Aorta (tissue), 5 donors: ENCODE measurements at places on chromosomes 6 and 20.

- no peak for DNase-seq
- no peaks in the 10 kb centered on the region for H3K27me3 ChIP-seq
- H3K36me3 ChIP-seq = no peaks in the 10 kb centered on the region
- H3K4me1 ChIP-seq = no peaks in the 10 kb centered on the region
- peak overlapping the region; percentile 95 for H3K27ac ChIP-seq
Measured at GRCh38 chr6:156828280-156828703, 51.1 kb downstream of the ARID1B start.

- DNase-seq = no peak
- no peak overlapping the region for H3K27ac ChIP-seq
- no peaks in the 10 kb centered on the region for H3K4me1 ChIP-seq
Measured at GRCh38 chr6:147283460-147283859, 79.2 kb downstream of the STXBP5 start.

- H3K36me3 ChIP-seq = no peaks in the 10 kb centered on the region
- H3K4me1 ChIP-seq = no peaks in the 10 kb centered on the region
- H3K4me3 ChIP-seq = no peak overlapping the region
- H3K27ac ChIP-seq = no peak overlapping the region
- no peak for DNase-seq
Measured at GRCh38 chr6:49416195-49416594, 46.9 kb downstream of the MMUT start.

DNA sequence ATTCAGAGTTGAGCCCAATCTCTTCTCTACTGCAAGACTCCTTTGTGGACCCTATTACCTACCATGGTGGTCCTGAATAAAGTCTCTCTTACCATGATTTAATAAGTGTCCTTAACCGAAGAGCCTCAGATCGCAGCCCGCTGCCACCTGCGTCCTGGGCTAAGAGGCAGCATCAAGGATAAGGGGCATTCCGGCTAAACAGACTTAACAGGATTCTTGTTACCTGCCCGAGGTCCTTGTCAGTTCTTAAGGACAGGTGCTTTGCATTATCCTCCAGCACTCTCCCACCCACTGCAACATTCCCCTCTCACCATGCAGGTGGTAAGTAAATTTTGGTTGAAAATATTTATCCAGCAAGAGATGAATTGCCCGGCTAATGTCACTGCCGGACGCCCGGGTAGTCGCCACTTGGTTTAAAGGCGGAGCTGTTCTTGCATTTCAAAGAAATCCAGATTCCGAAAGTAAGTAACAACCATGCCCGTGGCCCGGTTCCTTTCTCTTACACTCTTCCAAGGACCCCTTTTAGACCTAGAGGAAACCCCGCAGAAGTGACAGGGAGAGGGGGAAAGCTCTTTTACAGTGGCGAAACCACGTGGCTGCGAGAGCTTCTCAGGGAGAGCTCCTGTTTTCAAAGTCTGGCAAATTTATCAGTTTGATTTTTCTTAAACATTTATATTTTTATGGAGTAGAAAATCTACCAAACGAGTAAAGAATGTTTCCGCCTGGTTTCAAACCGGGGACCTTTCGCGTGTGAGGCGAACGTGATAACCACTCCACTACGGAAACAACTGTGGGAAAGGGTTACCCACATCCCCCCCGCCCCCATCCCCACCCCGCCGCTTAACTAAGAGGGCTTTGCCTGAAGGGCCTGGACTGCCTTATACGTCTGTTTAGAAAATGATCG, 41.9 kb upstream of the PRSS16 start:
- H3K4me1 ChIP-seq = no peaks in the 10 kb centered on the region
- DNase-seq = no peak
- no peak overlapping the region for H3K4me3 ChIP-seq
- H3K27me3 ChIP-seq = no peaks in the 10 kb centered on the region
- H3K27ac ChIP-seq = no peak overlapping the region
- no peaks in the 10 kb centered on the region for H3K36me3 ChIP-seq

GRCh38 chr6:42571611-42572342, 7.9 kb downstream of the UBR2 start:
- H3K4me1 ChIP-seq = peaks cover 2% of the 10 kb centered on the region
- DNase-seq = no peak
- no peak overlapping the region for H3K4me3 ChIP-seq
- no peaks in the 10 kb centered on the region for H3K36me3 ChIP-seq
- no peaks in the 10 kb centered on the region for H3K27me3 ChIP-seq

GRCh38 chr6:105592329-105592728, 189.4 kb upstream of the PREP start:
- H3K27ac ChIP-seq = no peak overlapping the region
- H3K4me3 ChIP-seq = no peak overlapping the region
- no peaks in the 10 kb centered on the region for H3K4me1 ChIP-seq
- H3K36me3 ChIP-seq = no peaks in the 10 kb centered on the region
- H3K27me3 ChIP-seq = no peaks in the 10 kb centered on the region
- no peak for DNase-seq

GRCh38 chr6:142783499-142783898, 161.5 kb downstream of the HIVEP2 start:
- no peak overlapping the region for H3K4me3 ChIP-seq
- DNase-seq = no peak
- no peaks in the 10 kb centered on the region for H3K36me3 ChIP-seq
- no peaks in the 10 kb centered on the region for H3K4me1 ChIP-seq
- no peaks in the 10 kb centered on the region for H3K27me3 ChIP-seq
